Stimulated activated CD4-positive, alpha-beta T cell treated with anti-CD3 and anti-CD28 coated beads, TNF-alpha, amount 100 ng/mL, for 4 hours (primary cell): ENCODE measurements at places on chromosomes 7 and 10.

- DNase-seq: no peak
These were observed 444.5 kb upstream of the FOXK1 start for GRCh38 chr7:4237296-4238235.

DNA sequence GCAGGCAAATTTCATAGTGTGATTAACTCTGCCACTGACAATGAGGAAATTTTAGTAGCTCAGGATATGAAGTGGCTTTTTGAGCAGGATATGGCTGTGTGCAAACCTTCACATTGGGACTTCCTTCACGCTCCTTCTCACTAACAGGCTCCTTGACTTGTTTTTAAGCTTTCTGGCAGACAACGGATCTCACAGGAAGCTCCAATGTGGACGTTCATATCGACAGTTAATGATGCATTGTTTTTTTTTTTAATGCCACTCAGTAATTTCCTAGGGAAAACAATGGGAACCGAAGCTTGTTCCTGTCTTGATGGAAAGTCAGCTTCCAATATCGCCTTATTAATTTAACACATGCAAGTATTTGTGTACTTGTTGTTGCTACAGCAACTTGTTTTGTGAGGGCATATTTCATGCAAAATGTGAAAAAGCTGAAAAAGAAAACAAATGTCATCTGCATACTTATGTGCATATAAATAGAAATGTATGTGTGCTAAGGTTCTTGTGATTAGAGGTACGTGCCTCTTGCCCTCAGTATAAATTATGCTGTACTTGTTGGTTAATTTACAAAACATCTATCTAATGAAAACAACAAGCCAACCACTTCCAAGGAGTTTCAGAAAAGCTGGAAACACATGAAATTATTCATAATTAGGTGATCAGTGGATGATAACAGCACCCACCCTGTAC is 84.7 kb downstream of the NRP1 start:
- DNase-seq: no peak

DNA sequence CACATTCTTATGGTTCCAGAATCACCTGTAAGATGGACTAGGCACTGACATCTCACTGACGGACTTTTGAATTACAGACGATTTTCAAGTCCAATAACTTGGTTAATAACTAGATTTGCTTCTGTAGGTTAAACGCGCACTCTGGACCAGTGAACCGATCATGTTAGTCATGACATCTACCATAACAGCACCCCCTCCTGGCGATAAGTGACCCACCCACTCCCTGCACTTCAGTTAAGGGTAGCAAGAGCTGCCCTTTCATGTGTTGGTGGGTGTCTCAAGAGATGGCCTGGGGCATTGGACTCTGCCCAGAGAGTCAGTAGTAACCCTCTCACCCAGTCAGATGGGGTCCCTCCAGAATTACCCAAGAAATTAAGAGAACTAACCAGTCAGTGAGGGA is 12.9 kb downstream of the GRM8 start:
- DNase-seq: no peak

GRCh38 chr7:86904949-86905834 is 154.3 kb downstream of the ELAPOR2 start:
- no peak for DNase-seq

GRCh38 chr7:94832051-94832450 is 75.3 kb upstream of the PPP1R9A start:
- DNase-seq: no peak

DNA sequence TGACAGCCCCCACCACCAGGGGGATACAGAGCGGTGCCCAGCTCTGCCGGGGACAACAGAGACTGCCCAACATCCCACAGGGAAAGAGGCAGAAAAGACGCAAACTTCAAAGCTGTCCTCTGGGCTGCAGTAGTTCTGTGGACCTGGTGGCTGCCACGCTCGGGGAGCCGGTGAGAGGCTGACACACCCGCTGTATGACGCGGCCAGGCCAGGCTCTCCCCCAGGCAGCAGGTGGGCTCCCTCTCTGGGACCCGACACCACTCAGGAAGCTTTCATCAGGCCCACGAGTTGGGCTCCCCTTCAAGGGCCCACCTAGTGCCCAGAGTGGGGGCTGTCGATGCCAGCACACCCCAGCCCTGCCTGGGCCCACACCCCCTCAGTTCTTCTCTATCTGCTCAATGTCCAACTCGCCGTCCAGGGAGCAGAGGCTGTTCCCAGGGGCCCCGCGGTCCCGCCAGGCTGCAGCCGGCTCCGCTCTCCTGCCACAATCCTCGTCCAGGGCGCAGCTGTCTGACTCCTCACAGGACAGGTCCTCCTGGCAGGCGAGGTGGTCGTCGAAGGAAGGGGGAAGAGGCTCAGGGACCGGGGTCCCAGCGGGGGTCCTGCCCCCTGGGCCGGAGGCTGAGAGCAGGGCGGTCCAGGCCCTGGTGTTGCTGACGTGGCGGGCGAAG is 121.2 kb downstream of the FAM53B start:
- no peak for DNase-seq

DNA sequence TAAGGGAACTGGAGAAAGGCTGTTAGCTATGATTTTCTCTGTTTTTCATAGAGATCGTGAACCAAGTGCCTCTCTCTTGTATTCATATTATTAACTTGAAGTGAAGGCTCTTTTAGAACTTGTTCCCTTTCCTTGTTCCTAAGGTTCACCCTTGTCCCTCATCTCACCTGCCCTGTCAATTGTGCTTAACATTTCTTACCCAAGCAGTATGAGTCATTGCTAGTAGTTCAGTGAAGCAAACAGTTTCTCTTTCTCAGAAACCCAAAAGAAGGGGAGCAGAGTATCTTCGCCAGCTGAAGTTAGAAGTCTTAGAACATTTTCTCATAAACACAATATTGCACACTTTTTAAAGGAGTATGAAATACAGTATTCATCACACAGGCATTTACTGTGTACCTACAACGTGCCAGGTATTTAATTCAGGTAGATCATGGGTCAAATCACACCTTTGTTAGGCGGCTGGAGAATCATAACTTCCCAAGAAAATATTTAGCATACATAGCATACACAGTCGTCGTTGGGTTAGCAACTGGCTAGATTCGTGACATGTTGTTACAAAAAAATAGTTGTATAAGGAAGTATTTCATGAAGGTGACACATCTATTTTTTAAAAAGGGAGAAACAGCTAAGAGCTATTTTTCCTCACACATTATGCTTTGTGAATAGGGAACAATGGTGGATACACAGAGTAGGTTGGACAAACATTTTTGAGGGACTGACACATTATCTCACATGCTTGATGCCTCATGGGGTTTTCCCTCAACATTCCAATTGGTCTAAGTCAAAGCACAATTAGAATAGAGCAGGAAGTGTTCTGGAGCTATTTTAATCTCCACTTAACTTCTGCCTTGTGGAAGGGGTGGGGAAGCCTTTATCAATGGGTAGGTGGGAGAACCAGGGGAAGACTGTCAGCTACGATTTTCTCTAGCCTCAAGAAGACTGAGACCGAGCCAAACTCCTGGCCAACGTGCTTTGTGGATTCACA is 13.2 kb downstream of the HDAC9 start:
- no peak for DNase-seq

GRCh38 chr10:118471863-118472262 is 123.6 kb downstream of the PRLHR start:
- DNase-seq: no peak

- no peak for DNase-seq
These were observed 71.1 kb downstream of the CFAP58 start for GRCh38 chr10:104424719-104425118.

DNA sequence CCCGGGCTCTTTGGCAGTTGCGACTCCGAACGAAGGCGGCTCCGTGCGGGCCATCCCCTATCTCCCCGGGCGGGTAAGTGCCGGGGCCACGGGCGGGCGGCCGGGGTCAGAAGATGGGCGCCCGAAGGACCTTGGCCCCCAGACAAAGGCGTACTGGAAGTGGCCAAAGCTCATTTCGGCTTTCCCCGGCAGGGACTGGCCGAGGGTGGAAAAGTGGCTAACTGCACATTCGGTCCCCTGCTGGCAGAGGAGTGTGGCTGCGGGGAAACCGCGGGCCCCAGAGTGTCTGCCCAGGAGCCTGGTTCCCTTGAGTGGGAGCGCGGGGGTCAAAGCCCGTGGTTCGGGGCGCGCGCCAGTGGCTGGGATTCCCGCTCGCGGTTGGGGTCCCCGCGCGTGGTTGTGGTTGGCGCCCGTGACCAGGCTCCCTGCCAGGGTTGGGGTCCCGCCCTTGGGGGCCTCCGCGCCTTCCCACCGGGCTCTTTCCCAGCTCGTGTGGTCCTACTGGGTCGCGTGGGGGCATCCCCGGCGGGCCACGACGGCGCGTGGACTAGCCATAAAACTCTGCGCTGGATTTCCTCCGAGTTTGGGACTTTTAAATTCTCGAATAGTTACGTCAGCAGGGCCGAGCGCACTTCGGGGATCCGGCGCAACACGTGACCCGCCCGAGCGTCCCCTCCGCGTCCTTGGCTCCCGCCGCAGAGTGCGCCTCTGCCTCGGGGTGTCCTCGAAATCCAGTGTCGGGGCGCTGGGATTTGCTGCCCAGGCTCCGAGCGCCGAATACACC is 124.4 kb downstream of the TACC2 start:
- no peak for DNase-seq

DNA sequence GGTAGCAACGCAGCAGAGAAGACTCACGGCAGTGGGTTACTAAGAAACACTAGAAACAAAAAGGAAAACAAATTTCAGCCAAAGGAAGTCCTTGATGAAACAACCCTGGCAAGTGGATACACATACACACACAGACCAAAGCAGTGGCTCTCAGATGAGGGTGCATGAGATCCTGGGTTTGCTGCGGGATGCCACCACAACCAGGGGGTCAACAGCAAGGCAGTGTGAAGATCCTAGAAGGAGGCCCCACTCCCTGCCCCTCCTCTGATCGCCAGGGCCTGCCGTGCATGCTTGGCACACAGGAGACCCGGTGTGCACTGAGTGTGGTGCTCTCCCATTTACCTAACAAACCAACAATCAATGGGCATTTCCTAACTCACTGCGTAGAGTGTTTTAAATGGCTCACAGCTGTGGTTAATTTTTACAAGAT is 252.3 kb upstream of the KLF14 start:
- DNase-seq: no peak

- no peak for DNase-seq
These were observed 232.7 kb downstream of the PHF14 start for GRCh38 chr7:11206177-11206899.

DNA sequence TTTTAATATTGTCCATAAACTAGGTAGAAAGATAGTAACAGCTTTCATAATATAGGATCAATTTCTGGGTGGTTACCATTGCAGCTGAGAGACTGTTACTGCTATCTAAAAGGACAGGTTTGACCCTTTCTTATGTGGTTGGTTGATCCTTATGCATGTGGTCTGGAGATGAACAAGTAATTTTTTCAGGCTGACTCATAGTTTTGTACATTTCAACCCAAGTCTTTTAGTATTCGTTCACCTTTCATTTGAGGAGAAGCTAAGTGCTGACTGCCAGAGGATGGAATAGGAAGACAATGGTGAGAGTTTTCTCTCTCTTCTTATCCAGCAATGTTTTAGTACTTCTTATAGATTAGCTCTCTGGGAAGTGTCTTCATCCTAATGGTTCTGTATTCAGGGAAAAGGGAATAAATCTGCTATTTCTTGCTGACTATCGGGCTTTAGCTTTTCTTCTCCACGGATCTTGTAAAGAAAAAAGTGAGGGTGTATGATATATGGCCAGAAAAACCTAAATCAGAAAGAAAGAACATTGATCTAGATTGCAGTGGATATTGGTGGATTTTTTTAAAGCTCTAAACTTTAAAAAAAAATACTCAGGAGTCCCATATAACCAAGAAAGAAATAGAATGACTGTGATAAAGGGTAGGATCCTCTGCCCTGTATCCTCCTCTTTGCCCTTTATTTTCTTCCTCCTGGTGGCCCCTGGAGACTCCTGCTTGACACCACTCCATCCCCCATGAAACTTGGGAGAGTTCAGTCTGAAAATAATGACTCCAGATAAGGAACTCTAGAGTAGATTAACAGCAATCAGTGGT is 88.0 kb downstream of the CPED1 start:
- no peak for DNase-seq

- DNase-seq: no peak
These were observed 886.4 kb upstream of the LRRN3 start for GRCh38 chr7:110204527-110204926.

- no peak for DNase-seq
These were observed 62.5 kb upstream of the INSIG1 start for GRCh38 chr7:155234950-155235789.

DNA sequence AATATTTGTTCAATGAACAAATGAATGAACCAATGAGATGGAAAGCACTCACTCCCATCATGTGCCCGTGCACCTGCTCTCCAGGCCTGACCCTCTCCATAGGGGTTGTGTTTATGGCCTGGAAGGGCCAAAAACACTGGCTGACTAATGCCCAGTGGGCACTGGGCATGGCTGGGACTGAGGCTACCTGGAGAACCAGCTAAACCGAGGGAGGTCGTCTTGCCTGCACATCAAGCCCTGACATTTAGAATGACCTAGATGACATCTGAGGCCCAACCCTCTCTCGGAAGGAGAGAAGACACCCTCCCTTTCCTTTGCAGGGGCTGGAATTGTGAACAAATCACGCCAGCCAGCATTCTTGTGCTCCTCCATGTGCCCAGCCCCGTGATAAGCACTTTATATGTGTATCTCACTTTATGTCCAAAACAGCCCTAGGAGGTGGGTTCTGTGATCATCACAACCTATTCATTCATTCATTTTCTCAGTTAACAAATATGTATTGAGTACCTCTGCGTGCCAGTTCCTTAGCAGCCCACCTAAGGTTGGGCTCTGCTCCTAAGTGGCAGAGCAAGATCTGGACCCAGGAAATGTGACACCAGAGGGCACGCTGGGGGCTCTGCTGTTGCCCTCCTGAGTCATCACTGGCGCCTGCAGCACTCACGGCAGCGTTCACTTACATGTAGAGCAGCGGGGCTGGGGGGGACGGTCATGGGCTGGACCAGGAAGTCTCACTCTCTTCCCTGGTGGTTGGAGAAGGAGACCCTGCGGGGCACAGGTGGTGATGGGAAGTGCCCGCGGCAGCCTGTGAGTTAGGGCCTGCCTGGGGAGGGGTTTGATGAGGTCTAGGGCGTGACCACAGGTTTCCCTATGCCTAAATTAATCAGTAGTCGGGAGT is 52.0 kb downstream of the TSPAN15 start:
- no peak for DNase-seq

DNA sequence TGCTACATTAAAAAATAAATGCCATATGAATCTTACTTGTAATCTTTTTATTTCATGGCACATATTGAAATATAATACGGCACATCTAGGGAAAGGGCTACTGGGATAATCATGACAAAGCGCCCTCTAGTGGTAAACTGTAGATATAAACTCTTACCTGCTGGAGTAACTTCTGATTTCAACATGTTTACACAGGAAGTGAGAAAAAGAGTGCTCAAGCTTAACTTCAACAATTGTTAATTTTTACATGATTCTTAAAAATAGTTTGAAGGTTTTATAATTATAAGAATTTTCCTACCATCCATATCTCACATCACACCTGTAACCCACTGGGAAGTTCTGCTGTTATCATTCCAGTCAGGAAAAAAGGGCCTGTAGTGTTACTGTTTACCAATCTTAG is 2.0 kb upstream of the HEPACAM2 start:
- no peak for DNase-seq
